ENCODE measurements at places on chromosomes 3 and 15.

DNA sequence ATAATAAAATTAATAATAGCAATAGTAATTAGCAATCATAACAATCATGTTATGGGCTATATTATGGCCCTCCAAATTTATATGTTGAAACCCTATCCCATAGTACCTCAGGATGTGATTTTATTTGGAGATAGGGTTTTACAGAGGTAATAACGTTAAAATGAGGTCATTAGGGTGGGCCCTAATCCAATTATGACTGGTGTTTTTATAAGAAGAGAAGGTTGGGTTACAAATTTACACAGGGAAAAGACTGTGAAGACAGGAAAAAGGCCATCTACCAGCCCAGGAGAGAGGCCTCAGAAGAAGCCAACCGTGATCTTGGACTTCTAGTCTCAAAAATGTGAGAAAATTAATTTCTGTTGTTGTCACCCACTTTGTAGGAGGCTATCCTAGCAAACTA is 353.1 kb downstream of the CHL1 start:
- no peak for DNase-seq

- DNase-seq = peak; percentile 42
Observed at GRCh38 chr15:55168350-55168974, 28.3 kb downstream of the RSL24D1 start.

GRCh38 chr3:171458864-171459136 is 1.4 kb downstream of the TNIK start:
- DNase-seq = peak; percentile 42

DNA sequence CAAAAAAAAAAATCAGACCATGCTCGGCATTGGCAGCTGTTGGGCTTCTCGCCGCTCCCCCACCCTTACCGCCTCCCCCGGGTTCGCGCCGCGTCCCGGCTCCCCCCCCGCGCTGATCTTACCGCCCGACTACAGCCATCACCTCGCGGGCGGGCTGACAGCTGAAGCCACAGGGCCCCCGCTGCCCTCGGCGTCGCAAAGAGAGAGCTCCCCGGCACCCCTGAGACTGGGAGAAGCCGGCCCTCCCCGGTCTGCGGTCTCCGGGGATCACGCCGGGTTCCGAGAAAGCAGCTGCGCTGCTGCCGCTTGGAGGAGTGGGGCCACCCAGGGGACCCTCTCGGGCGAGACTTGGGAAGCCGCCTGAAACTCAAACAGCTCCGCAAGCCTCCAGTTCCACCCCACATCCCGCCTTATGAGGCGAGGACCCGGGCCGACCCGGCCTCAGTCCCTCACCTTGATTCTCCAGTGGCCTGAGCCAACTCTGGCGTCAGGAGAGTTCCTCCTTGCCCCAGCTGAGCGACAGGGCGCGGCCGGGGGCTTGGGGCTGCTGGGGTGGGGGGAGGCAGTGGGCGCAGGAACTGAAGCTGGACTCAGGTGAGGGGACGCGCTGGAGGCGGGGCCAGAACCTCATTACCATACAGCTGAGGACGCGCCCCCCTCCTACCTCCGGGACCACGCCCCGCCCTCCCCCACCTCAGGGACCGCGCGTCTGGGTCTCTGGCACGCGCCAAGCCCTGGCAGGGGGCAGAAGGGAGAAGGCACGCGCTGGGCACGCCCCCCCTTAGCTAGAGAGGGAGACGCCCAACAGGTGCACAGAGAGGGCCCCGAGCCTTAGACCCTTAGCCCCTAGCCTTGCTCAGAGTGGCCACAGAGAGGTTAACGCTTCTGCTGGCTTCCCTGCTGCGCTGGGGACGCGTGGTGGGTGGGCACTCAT is 1.0 kb upstream of the DLL4 start:
- DNase-seq = no peak

- no peak for DNase-seq
Observed at GRCh38 chr3:46848271-46849044, 14.8 kb downstream of the MYL3 start.

DNA sequence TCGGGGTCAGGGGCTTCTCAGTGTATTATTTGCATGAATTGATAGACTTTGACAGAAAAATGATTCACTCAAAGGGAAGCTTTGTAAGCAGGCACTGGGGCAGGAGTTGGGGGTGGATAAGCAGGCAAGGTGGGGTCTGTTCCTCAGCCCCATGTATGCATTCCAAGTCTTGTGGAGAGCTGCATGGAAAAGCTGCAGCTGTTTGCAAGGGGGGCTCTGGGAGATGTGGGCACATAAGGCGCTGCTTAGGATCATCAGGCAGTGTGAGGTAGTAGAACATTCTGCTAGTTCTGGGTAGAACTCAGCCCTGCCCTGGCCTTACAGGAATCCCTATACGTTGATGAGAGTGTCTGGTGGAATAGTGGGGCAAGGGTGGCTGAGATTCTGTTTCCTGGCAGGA is 154.2 kb upstream of the LRIG1 start:
- DNase-seq = no peak

GRCh38 chr3:33420966-33421365 is 19.2 kb downstream of the UBP1 start:
- no peak for DNase-seq

- DNase-seq = no peak
Observed at GRCh38 chr3:45026038-45026437, at the start of gene CLEC3B. Gene CLEC3B (plus strand): TSS chr3:45026303. CDS start chr3:45026363, 60 bp downstream.

DNA sequence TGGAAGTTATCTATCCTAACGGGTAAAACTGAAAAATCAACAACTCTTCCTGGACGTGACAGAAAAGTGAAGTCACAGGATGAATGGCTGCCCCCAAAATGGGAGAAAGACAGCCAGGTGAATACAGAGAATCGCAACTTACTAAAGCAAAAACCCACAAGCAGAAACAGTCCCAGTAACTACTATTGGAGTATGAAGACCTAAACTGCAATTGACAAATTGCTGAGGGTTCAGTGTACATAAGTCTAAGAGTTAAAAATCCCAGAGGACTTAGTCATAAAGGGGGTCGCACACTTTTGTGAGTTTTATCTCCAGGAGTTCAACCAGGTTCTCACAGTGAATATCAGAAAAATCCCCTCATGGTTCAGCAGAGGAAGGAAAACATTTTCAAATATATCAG is 56.8 kb upstream of the IMPG2 start:
- DNase-seq = no peak

DNA sequence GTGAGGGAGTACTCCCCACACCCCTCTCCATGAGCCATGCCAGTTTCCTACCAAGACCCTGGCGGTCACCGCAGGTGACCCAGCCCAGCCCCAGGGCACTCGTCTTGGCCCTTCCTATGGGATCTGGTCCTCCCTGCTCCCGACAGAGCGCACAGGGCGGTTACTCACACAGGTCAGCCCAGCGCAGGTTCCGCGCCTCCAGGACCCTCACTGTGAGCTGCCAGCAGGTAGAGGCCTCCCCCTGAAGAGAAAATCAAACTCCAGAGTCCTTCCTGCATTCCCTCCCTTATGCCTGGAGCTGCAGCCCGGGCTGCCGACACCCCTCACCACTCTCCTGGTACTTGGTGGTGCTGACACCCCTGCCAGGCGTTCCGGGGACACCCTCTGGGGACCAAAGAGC is 6.9 kb downstream of the PLA2G4D start:
- DNase-seq = no peak

Measured in putamen (tissue), 1 donor.